ENCODE measurements at places on chromosomes 6 and 20. TPM values are rescaled to one million over a fixed set of nuclear protein-coding genes. Genes with fewer than 3 reads are reported as not detected.

Gene MAP3K4
- 14.4 TPM for total RNA-seq

Gene THBS2
- total RNA-seq: 0.17 TPM

Gene C4B
- total RNA-seq: 1.2 TPM

Gene RING1
- 24.9 TPM for total RNA-seq

Gene FAM162B
- total RNA-seq: not detected

Gene RPS6KA2
- total RNA-seq: 0.07 TPM

Gene TFB1M
- total RNA-seq: 8.0 TPM

Gene NEDD9
- 43.6 TPM for total RNA-seq

Gene ADTRP
- total RNA-seq: 0.37 TPM

Gene PROKR2
- not detected for total RNA-seq

Gene OR2H1
- not detected for total RNA-seq

Gene CFAP61
- 0.37 TPM for total RNA-seq

Gene BMP2
- total RNA-seq: 0.58 TPM

Gene VSTM2L
- total RNA-seq: 7.1 TPM

Gene CALHM6
- 0.45 TPM for total RNA-seq

Gene CAPN11
- not detected for total RNA-seq

Gene SLC12A5
- total RNA-seq: 17.7 TPM

Gene SLCO4A1
- 10.2 TPM for total RNA-seq

Gene BPIFB1
- 0.12 TPM for total RNA-seq

Gene OR2J3
- total RNA-seq: not detected

Gene CNBD2
- 6.8 TPM for total RNA-seq

Gene CLVS2
- 0.07 TPM for total RNA-seq

Gene HSPA1B
- total RNA-seq: 109 TPM

Gene KIAA1755
- 0.12 TPM for total RNA-seq

Gene ENPP3
- not detected for total RNA-seq

Gene FGD2
- total RNA-seq: not detected

Gene PSORS1C1
- total RNA-seq: 5.7 TPM

Gene SLC35D3
- 0.09 TPM for total RNA-seq

Gene PRDM13
- 1.1 TPM for total RNA-seq

Gene C20orf204
- 0.19 TPM for total RNA-seq

Gene SLC13A3
- 0.12 TPM for total RNA-seq

Gene IFT52
- 32.5 TPM for total RNA-seq

Gene SPATA2
- 8.0 TPM for total RNA-seq

Gene PAX1
- not detected for total RNA-seq

Gene ACTL10
- 0.05 TPM for total RNA-seq

Gene TENT5A
- total RNA-seq: 1.0 TPM

Gene FAM209B
- total RNA-seq: 0.42 TPM

Gene GHRH
- total RNA-seq: not detected

Gene CHD6
- 8.1 TPM for total RNA-seq

Data from A549 treated with DMSO at 1 μM for 4 hours (cell line).